OCI-LY7 (cell line): ENCODE measurements at places on chromosomes 2 and 18. TPM values are rescaled to one million over a fixed set of nuclear protein-coding genes. Genes with fewer than 3 reads are reported as not detected.

DNA sequence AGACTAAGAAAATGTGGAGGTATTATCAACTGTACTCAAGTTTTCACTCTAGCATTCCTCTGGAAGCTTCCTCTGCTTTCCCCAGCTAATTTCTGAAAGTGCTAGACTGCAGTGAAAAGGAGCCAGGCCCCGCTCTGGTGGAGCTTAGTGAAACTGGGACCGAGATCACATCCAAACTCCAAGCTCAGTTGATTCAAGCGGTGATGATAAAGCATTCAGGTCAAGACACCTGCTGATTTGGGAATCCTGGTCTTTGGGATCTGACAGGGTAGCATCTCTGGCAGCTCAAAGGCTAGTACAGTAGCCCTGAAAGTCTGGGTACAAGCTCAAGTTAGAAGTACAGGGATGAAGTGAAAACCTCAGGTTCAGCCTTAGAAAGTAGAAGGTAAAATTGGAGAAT, 120.2 kb upstream of the CRIM1 start:
- no peak for DNase-seq

The FBXO36 gene
- 2.6 and 2.9 TPM in 2 replicates for total RNA-seq

The TPRKB gene
- total RNA-seq: 48.8 and 51.4 TPM in 2 replicates

The MFSD2B gene
- 0.39 and 1.0 TPM in 2 replicates for total RNA-seq

DNA sequence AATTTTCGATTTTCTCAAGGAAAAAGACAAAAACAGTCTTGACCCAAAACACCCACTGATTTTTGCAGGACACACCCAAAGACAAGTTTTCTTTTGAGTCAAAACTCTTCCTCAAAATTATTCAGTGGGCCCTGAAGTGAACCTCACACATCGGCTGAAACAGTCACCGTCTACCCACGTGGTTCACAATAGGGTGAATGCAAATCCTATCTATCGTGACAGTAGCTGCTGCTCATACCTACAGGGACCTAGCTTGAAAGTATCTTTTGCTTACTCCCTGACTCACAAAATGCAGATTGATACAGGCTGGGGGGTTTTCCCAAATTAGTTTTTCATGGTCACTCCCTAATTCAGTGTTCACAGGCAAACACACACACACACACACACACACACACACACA, 10.7 kb upstream of the CD226 start:
- no peak for DNase-seq

DNA sequence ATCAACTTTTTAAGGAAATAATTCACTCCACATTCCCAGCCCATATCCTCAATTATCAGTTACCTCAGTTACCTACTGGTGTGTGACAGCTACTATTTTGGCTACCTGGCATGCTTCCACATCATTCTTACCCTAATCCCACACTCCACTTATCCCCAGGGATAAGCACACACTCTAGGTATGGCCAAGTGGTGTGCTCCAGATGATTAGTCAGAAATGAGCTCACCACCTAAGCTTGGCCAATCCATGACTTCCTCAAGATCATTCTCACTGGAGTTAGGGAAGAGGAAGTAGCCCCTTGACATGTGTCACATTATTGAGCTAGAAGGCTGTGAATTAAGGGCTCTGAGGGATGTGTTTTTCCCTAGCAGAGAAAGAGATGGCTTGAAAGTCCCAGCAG, 20.9 kb upstream of the SMAD4 start:
- DNase-seq: no peak

DNA sequence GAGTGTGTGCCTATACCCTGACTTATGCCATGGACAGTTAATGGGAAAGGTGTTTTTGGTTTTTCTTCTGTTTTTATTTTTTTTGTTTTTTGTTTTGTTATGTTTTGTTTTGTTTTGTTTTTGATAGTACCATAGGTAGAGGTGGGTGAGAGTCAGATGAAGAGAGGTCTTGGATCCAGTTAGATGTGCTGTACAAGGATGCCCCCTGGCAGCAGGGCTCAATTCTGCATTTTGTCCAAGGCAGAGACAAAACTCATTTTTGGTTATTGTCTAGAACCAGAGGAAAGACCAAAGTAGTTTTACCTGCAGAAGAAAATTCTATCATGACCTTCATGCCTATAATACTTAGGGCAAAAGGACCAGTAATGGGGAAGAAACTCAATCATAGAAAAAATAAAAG, 48.5 kb downstream of the SLC5A7 start:
- no peak for DNase-seq

The SLC9A4 gene
- total RNA-seq: 0.10 and 0.22 TPM in 2 replicates

DNA sequence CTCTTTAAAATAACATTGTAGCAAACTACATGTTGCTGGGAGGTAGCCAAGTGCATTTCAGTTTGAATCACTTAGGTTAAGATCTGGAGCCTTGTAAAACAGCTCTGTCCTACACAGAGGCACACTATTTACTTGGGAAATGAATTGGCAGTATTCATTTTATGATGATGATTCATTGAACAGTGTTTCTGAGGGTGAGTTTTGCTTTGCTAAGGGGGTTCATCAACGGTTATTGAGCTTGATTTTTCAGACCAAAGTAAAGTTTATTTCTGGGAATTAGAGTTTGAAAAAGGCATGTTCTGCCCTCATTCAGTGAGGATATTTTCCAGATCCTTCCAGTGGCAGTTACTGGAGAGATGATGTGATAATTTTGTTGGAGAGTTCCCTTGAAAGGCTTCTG, 55.6 kb downstream of the CCDC85A start:
- no peak for DNase-seq

The TGFA gene
- not detected in 2 replicates for total RNA-seq

GRCh38 chr2:239791526-239792404, 233.4 kb downstream of the NDUFA10 start:
- DNase-seq: no peak

DNA sequence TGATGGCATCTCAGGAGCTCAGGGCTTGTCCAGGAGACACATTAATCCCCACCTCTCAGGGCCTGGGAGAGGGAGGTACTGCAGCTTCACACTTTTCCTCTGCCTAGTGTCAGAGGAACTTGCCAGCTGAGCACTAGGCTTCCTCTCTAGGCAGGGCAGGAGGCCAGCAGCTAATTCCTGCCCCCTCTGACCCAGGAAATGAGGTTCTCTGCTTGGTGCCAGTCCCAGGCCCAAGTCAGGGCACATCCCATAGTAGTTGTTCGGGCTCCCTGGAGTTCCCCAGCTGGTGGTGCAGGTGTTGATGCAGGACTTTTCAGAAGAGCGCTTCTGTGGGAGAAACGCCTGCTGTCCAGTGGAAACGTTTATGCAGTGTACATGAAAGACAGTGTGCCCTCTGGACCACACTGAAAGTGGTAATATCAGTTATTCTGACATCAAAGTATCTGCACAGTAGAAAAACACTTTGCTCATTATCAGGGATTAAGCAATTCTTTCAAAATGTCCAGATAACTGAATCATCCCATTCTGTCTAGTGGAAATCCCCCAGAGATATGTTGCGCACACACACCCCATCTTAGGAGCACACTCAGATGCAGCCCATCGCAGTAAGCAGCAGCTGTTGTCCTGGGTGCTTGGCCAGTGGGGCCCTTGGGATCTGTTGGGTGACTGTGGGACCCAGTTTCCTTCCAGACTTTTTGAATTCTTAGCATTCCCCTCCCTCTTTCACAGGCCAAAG, 17.8 kb upstream of the SCLY start:
- DNase-seq: no peak

GRCh38 chr2:189937691-189938090, 124.8 kb downstream of the MSTN start:
- DNase-seq: no peak
